T-helper 22 cell (primary cell): ENCODE measurements at places on chromosomes 6 and 20.

- DNase-seq, result no peak
These were observed 35.1 kb downstream of the SGK1 start for GRCh38 chr6:134282816-134283215.

GRCh38 chr20:16752901-16753300, 4.7 kb downstream of the OTOR start:
- no peak for DNase-seq

DNA sequence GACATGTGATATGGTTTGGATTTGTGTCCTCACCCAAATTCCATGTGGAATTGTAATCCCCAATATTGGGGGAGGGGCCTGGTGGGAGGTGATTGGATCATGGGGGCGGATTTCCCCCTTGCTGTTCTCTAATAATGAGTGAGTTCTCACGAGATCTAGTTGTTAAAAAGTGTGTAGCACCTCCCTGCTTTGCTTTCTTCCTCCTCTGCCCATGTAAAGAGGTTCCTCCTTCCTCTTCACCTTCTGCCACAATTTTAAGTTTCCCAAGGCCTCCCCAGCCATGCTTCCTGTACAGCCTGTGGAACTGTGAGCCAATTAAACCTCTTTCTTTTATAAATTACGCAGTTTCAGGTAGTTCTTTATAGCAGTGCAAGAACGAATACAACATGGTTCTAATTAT, 2.1 kb upstream of the ZNF451 start:
- no peak for DNase-seq

GRCh38 chr6:37705239-37706051, 7.8 kb upstream of the MDGA1 start:
- peak; percentile 59 for DNase-seq

DNA sequence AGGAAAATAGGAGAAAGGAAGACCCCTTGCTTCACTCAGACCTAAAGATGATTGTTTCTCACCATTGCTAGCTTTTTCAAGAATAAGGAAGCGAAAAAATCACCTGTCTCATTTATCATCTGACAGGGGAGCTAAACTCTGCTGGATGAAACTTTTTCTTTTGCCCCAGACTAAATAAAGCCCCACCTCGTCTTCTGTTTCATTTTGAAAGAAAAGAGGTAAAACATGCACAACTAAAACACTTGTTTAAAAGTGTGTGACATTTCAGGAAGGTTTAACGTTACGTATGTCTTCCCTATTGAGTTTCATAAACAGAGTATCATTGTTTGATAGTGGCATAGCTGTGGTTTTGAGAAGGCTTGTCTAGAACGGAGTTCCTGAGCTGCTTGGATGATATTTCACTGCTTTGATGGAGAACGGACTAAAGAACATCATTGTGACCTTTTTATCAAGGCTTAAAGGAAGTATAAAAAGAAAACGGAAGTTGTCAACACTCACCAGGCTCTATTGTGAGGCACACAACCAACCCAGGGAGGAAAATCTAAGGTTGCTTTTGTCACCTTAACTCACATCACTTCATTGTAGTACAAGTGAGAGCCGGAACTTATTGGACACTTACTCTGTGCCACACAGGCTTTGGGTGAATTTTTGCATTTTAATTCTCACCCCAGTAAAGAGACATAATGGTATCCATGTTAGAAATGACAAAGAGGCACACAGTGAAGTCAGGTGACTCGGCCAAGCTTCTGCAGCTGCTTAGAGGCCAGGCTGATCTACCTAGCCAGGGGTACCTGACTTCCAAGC, 29.5 kb downstream of the TSHZ2 start:
- no peak for DNase-seq

DNA sequence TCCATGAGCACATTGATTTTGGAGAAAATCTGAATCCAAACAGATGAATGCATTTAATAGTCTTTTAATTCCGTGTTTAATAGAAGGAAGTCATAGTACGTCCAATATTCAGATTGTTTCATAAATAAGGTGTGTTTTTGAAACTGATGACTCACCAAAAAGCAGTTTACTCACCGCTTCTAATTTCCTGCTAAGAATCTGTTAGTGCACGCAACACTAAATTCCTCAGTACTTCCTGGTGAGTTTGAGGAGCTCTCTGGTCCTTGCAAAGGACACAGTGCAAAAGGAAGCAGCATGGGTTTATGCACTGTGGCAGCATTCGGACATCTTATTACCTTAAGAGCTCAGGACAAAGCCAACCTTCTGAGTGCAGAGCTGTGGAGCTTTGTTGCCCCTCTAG, 2.3 kb upstream of the ADGRF1 start:
- DNase-seq, result no peak

DNA sequence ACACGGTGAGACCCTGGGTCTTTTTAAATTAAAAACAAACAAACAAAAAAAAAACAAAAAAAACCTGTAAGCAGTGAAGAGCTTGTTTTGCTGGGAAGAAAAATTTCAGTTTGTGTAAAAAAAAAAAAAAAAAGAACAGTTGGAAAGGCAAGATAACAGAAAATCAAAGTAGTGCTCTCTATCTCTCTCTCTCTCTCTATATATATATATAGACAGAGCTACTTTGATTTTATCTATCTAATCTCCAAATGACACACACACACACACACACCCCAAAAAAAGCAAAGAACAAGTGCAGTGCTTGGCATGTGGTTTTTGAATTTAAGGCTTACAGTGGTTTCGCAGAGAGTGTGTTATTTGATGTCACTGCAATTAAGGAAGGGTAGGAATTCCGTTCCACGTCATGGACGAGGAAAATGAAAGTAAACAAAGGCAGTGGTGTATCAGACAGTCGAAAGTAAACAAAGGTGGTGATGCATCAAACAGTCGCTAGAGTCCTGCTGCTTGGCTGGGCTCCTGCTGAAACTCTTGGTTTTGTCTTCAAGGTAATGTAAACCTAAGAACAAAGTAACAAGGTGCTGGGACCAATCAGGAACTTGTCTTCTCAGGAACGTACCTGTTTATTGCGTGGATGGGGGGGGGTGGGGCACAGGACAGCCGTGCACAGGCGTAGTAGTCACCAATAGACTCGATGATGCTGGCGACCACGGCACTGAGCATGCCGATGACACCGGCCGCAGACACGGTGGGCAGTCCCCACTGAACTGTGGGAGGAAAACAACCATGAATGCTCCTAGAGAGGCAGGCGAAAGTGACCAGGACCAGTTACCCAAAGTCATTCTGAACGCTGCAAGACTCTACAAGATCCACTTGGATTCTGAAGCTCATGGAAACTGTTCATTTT, 131.8 kb downstream of the SLC23A2 start:
- DNase-seq, result peak; percentile 39

- DNase-seq, result no peak
These were observed 33.1 kb upstream of the MPC1 start for GRCh38 chr6:166415833-166416347.

DNA sequence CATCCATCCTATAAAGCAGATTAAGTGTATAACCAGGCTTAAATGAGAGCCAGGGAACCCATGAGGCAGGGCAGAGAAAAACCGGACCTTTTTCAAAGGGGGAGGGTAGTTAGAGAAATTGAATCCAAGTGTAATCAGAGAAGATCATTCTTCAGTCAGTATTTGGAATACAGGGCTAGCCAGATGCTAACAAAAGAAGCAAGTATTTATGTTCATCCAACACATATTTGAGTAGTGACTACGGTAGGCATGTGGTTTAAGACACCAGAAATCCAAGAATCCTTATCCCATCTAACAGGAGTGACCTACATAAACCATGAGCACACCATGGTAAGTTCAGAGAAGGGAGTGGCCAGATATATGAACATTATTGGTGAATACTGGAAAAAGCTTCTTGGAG, 46.8 kb upstream of the FAM83C start:
- DNase-seq, result no peak

GRCh38 chr6:165692106-165692653, 29.1 kb upstream of the PDE10A start:
- no peak for DNase-seq

DNA sequence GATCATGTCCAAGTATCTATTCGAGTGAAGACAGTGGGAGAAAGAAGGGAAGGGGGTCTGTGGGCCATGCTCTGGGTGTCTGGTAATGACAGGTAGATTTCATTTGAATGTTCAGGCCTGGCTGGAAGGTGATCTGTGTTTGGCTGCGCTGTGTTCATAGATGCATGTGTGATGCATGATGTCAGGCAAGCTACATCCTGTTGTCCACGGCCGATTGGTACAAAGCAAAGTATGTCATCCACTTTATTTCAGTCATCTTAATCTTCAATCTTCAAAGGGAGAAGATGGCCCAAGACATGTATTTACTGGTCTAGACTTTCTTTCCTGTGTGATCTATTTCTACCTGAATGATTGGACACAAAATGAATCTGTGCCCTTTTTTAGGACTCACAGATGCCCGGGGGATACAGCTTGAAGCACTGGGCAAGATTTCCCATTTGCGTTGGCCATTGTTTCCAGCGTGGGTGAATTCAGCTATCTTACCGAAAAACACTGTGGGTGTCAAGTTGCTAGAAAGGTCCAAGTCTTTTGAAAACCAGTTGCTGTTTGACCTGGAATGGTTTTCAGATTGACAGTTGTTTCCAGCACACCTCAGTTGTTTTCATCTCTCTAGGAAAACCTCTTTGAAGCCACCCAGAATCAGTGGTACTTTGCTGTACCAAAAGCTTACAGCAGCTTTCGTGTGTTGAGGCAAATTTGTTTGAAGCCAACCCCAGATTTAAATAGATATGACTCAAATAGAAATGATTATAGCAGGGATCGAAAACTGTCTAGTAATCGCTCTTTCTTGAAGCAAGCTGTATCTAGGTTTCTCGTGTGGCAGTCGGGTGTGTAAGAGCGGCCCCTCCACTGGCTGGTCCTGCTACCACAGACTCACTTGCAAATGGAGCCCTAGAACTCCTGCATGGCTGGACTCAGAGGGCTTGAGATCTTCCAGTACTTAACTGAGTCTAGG, 27.2 kb downstream of the DUSP22 start:
- no peak for DNase-seq

GRCh38 chr6:165846123-165846966, 183.3 kb upstream of the PDE10A start:
- DNase-seq, result no peak

DNA sequence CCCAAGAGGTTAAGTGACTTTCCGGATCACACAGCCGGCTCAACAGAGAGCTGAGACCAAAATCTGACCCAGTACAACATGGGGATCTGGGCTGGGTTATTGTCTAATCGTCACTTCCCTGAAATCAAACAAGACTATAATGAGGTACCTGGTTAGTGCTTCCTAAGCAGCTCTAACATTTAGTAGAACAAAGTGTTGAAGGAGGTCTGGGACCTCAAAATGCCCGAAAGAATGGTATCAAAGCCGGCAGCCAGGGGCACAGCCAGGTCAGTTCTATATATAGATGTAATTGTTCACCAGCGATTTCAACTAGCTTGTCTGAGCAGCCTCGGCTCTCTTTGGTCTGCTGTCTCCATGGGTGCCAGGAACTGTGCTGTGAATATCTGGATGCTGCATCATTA, 245.5 kb upstream of the ECI2 start:
- DNase-seq, result no peak

DNA sequence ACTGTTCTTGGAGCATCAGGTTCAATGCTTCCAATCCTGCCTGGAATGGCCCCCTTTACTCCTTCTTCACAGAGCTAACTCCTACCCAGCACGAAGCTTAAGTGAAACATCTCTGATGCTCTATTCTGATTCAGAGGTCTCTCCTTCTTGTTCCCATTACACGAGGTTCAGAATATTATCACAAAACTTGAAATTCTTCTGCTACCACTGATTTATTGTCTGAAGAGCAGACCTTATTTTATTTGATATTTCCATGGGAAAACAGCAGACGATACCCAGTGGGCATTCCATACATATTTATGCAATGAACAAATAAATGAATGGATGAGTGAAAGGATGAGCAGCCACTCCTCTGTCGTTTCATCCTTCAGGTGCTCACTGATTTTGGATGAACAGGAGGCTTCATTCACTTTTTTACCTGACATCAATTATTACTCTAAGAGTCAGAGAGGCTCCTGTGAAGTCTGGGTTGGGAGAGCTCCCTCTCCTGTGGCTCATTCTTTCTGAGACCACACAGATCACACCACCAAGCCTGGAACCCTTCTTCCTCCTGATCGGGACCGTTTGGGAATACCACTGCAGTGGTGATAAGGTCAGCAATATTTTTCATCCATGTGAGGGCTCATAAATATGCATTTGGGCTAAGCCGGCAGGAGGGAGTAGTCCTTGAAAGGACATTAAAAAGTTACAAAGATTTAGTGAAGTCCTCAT, 25.8 kb downstream of the SMLR1 start:
- DNase-seq, result no peak

- DNase-seq, result no peak
These were observed 135.5 kb upstream of the SALL4 start for GRCh38 chr20:51937779-51938178.

- DNase-seq, result no peak
These were observed 18.8 kb downstream of the ALDH5A1 start for GRCh38 chr6:24513602-24514001.

DNA sequence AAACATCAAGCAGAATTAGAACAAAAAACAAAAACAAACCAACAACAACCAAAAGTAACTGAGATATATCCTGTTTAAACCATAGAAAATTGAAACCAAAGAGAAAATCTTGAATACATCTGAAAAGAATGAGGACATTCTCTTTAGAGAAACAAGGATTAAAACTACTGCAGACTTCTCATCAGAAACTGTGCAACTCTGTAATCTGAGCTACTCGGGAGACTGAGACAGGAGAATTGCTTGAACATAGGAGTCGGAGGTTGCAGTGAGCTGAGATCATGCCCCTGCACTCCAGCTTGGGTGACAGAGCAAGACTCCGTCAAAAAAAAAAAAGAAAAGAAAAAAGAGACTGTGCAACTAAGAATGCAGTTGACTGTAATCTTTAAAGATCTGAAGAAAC, 153.4 kb downstream of the SYNDIG1 start:
- no peak for DNase-seq

- no peak for DNase-seq
These were observed 200.0 kb upstream of the SULF2 start for GRCh38 chr20:47985092-47985850.

GRCh38 chr6:35077713-35078105, 63.4 kb downstream of the TCP11 start:
- DNase-seq, result no peak

GRCh38 chr20:50996901-50997865, 25.7 kb downstream of the KCNG1 start:
- DNase-seq, result no peak

- no peak for DNase-seq
These were observed 9.7 kb upstream of the WFDC8 start for GRCh38 chr20:45588800-45589199.

- DNase-seq, result no peak
These were observed 39.5 kb downstream of the ZDHHC14 start for GRCh38 chr6:157420497-157420896.

GRCh38 chr6:2976571-2977085, 5.3 kb upstream of the SERPINB6 start:
- DNase-seq, result no peak

DNA sequence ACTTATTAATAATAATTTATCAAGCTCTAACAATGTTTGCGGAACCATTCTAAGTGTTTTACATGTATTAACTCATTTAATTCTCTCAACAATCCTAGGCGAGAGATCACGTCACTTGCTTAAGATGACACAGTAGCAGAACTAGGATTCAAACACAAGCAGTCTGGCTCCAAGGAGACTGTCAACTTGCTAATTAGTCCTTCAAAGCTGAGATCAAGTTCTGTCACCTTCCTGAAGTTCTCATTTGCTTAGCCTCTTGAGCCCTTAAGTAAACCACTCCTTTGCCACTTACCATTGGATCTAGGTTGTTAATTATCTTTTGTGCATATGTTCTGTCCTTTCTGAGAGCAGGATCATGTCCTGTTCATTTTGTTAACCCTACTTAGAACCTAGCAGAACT, 14.1 kb downstream of the FKBP5 start:
- no peak for DNase-seq
